ENCODE measurements at places on chromosomes 13 and 19.

DNA sequence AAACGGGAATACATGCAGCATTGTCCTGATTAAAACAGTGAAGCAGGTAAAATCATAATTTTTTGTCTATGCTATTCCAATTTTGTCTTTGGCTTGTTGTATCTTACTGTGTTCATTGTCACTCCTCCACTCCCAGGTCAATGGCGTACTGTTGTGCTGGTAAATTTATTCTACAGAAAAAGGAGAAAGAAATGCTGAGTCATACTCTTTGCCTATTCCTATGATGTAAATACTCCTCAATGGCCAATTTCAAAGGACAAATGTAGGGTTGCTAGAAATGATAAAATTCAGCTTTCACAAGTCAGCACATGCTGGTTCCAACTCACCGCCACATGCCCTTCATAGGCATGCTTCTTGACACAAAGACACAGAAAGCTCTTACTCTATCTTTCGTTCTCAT lies 694.4 kb upstream of the PCDH20 start:
- DNase-seq: no peak

GRCh38 chr13:53501387-53501786 lies 472.8 kb downstream of the OLFM4 start:
- DNase-seq: no peak

DNA sequence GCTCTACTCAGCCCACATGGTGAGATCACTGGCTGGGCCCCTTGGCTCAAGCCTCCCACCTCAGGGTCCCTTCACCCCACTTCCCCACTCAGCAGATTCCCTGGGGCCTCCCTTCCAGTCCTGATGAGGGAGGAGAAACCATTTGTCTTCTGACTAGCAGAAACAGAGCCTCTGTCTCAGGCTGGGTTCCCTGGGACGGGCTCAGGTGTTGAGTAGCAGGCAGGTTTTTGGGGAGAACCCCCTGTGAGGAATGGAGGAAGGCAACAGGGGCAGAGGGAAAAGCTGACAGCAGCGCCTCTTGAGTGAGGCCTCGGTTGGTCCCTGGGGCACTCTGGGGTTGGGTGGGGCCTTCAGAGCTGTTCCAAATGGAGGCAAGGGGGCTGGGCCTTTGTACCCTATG lies 452.2 kb downstream of the TSHZ3 start:
- no peak for DNase-seq

GRCh38 chr13:60583196-60583888 lies 186.3 kb downstream of the TDRD3 start:
- no peak for DNase-seq

GRCh38 chr19:48634036-48634342 lies 3.2 kb downstream of the DBP start:
- DNase-seq: no peak

- DNase-seq: no peak
These were observed 40.7 kb upstream of the PNMA8B start for GRCh38 chr19:46536391-46536790.

DNA sequence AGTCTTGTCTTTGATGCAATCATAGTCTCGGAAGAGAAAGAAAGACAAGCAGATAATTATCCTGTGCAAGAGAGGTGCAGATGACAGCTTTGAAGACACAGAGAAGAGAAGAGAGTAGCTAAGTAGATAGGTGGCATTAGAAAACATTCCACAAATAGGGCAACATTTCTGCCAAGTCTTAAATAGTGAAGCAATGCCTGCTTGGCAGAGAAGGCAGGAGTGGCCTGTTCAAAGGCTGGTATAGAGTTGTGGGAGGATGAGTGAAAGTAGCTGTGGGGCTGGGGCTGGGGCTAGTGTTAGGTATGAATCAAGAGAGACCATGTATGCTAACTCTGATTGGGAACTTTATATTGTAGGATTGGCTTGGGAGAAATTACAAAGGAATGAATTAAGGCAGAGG lies 305.5 kb downstream of the DNAJC15 start:
- DNase-seq: no peak

DNA sequence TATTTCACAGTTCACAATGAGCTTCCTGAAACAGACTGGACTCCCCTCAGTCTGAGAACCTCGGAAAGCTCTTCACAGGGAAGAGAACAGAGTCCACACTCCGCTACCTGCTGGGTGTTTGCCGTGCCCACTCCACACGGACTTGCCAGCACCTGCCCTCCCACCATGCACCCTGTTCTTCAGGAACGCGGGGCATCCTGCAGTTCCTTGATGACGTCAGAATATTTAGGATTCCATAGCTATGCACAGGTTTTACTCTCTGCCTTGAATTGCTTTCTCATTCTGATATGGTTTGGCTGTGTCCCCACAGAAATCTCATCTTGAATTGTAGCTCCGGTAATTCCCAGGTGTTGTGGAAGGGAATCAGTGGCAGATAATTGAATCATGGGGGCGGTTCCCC lies 74.4 kb upstream of the FARP1 start:
- DNase-seq: no peak

- no peak for DNase-seq
These were observed 162.1 kb downstream of the NHLRC3 start for GRCh38 chr13:39200249-39200910.

DNA sequence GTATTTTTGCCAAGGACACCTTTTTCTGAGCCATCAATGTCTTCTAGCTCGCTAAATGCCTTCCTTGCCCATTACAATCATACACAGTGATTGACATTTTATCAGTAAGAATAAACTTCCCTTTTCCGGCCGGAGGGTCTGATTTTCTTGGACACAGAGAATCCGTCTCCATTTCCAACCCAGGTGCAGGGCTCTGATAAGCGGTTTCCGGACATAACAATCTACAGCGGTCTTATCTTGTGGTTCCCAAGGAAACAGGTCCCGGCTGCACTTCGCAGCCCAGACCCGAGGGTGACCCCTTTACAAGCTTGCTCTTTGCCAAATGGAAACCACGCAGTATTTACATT lies 5.1 kb upstream of the ZNF77 start:
- DNase-seq: peak; percentile 72

- DNase-seq: no peak
These were observed 6.1 kb downstream of the RANBP3 start for GRCh38 chr19:5971714-5972354.

GRCh38 chr19:17529239-17530158 lies 18.1 kb downstream of the PGLS start:
- DNase-seq: no peak

DNA sequence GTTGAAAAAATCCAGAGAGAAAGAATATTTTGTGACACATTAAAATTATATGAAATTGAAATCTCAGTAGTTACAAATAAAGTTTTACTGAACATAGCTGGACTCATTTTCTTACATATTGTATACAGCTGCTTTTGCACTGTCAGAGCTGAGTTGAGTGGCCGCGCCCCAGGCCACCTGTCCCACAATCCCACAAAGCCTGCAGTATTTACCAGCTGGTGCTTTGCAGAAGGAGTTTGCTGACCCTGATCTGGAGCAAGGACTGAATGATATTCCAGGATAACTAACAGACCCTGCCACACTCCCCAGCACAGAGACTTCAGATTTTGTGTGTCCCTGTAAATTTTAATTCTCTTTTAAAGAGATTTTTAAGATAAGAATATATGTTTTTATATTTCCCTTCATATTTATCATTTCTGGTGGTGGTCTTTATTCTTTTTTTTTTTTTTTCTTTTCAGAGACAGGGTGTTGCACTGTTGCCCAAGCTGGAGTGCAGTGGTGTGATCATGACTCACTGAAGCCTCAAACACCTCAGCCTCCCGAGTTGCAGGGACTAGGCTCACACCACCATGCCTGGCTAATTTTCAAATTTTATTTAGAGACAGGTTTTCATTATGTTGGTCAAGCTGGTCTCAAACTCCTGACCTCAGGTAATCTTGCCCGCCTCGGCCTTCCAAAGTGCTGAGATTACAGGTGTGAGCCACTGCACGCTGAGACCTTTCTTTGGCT lies 48.5 kb downstream of the TDRD12 start:
- no peak for DNase-seq

DNA sequence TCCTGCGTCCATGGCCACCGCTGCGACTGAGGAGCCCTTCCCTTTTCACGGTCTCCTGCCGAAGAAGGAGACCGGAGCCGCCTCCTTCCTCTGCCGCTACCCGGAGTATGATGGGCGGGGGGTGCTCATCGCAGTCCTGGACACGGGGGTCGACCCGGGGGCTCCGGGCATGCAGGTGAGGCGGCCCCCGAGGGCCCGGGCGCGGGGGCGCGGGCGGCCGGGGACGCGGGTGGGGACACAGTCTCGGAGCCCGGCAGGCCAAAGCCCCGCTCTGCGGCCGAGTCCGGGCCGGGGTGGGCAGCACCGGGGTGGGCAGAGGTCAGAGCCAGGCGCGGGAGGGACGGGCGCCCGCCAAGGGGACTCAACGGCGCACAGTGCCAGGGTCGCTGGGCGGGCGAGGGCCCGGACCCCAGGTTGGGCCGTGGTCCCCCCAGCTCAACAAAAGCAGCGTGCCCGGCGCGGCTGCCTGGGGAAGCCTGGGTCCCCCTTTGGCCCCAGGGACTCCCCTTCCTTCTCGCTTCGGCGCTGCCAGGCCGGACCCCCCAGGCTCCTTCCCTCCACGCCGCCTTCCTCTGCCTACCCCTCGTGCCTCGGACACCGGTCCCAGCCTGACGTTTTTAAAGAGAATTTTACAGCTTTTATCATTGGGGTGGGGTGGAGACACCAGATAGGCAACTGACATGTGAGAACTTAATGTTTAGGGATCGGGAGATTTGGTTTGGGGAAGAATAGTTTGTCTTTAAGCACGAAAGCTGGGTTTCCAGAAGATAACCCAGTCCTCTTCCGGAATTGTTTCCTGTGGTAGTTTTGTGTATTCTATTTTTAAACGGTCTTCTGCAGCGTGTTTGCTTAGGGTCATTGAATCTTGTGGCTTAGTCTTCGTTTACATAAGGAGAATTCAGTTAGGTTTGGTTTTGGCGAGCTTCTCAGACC lies 509 bp downstream of the TPP2 start:
- peak; percentile 24 for DNase-seq

DNA sequence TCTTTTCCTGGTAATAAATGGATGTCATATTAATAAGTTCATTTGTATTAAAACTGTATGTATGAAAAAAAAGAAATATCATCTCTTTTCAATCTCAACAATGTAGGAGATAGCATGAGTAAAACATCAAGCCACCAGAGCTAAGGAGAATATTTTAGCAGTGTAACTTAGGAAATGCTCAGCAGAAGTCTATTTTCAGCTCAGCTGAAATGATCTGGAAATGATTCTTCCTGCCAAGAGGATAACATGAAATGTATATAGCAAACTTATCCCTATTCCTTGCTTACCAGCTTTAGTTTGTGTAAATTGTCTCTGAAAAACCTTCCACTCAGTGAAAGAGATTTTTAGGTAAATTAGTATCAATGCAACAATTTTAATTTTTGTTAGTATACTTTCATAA lies 1194.4 kb downstream of the SLITRK1 start:
- no peak for DNase-seq

GRCh38 chr13:91836553-91836952 lies 438.1 kb downstream of the GPC5 start:
- DNase-seq: no peak

DNA sequence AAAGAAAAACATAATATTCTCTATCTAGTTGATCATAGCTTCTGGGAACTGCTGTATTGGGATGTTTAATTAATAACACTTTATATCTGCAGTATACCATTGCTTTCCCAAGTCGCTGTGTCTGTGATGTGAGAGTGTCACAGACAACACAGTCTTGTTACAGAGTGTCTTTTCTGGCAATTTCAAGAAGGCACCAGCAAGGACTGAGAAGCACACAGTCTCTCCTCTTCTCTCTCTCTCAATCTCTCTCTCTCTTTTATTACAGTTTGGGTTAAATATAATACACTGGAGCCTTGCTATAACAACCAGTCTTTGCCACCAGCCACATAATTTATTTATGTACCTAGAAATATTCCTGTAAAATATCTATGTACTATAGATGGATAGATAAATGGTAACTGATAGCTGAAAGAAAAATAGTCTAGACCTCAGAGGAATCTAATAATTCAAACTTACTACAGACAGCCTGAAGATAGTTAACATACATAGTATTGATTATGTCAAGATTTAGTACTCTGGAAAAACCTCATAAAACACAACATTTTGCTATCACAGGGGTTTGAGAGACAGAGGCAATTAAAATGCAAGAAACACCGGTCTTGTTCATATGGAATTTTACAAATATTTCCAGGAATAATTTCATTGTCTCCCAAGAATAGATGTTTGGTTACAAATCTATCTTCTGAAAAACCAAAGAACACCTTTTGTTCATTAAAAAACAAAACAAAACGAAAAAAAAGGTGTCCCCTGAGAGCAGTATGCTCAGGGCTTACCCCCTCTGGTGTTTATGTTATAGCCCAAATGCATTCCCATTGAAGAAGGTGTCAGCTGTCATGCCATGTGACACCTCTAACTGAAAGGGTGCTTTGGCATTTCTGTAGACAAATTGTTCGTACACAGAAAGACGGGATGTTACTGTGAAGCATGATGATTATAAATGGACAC lies 507.8 kb downstream of the TBC1D4 start:
- no peak for DNase-seq

DNA sequence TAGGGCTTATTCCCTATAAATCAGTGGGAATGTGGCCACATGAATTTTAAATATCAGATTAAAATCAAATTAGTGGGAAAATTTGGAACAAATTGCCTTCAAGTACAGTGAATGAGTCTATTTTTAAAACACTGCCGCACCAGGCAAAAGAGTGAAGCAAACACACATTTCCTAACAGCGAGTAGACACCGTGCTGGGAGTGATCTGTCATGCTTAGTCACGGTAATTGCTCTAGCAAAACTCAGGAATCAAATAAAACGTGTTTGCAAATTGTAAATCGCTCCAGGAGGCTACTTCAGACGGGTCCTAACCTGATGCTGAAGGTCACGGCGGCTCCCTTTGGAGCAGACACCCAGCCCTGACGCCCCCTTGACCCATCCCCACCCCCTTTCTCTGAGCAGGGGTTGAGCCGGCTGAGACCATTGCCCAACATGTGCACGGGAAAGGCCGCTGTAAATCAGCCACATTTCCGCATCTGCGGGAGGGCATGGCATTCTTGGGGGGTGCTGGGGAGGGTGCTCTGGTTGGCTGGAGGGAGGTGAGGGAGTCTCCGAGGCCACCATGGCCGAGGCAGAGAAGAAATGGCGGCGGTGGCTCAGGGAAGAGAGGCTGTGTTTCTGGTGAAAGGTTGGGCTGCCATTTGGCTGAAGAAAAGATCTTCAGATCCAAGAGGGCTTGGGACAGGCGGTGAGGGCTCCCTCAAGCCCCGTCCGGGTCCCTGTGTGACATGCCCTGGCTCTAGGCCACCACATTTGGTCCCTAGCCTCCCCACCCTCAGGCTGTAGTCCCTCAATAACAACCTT lies 8.9 kb downstream of the CEBPA start:
- DNase-seq: no peak

- no peak for DNase-seq
These were observed 163.5 kb downstream of the MTUS2 start for GRCh38 chr13:28983641-28984040.

GRCh38 chr13:35472323-35472881 lies 4.1 kb downstream of the MAB21L1 start:
- peak; percentile 51 for DNase-seq

DNA sequence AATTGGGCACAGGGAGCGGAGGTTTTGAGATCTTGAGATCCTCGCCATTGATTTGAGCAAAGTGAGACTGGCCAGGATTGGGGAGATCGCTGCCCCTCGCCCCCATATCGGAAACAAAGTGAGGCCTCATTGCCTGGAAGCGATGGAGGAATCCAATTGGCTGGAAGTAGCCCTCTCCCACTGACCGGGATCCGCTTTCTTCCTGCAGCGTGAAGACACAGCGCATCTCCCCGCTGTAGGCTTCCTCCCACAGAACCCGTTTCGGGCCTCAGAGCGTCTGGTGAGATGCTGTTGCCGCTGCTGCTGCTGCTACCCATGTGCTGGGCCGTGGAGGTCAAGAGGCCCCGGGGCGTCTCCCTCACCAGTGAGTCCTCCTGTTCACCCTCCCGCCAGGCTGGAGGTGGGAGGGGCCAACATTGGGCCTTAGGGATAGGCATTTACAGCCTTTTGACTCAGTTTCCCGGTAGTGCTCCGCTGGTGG lies 438 bp downstream of the PRKCSH start:
- DNase-seq: no peak

All from BE2C (cell line).